Left cardiac atrium (tissue), 4 donors: ENCODE measurements at places on chromosomes 16 and 17.

DNA sequence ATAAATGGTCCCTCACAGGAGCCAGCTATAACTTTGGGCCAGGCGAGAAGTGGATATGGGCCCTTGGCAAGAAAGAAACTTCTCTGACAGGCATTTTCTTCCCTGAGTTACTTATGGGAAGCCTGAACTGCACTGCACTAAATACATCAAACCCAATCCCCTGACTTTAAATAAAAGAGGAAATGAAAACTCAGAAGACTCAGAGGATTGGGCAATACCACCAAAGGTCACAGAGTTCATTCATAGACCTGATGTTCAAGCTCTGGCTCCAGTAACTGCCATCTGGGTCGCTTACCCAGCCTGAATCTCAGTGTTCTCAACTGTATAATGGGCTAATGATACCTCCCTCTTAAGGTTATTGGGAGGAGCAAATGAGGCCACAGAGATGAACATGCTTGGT is 815 bp downstream of the KRT35 start:
- DNase-seq = no peak

DNA sequence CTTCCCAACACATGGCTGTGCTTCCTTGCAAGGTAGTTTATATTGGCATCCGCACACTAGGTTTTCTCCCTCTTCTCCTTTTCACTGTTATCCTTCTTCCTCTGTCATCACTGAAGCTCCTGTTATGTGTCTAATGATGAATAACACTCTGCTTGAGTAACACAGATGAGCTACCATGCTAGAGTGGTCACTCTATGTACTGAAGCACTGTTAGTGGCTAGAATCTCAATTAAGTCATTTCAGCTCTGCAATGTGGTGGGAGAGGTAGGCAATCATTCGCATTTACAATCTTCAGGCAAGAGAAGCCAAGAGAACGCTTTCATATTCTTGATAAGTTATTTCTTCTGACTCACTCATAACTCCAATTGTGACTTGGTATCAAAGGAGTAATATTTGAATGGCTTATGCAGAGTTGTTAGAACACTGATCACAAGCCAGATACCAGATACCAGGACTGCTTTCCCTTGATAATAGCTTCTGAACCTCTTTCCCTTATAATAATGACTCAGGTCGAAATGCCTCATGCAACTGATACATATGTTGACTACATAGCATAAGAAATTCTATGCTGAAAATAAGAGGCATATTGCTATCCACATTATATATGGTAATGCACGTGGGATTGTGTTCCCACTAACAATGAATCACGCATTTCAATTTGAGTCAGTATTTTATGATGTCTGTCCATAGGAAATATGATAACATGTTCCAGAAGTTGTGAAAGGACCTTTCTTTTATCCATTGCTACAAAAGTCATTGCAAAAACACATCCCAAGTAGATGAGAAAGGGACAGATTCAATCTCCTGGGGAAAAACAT is 158.0 kb upstream of the HS3ST3A1 start:
- no peak for DNase-seq

- peak; percentile 22 for DNase-seq
These were observed 4.3 kb upstream of the SETD6 start for GRCh38 chr16:58510776-58511628.

- DNase-seq = no peak
These were observed 23.5 kb downstream of the SPECC1 start for GRCh38 chr17:20032636-20033035.

GRCh38 chr17:17505610-17506171 is 9.5 kb upstream of the RASD1 start:
- DNase-seq = peak; percentile 24

- DNase-seq = no peak
These were observed 4.5 kb upstream of the MNT start for GRCh38 chr17:2405247-2405926.

DNA sequence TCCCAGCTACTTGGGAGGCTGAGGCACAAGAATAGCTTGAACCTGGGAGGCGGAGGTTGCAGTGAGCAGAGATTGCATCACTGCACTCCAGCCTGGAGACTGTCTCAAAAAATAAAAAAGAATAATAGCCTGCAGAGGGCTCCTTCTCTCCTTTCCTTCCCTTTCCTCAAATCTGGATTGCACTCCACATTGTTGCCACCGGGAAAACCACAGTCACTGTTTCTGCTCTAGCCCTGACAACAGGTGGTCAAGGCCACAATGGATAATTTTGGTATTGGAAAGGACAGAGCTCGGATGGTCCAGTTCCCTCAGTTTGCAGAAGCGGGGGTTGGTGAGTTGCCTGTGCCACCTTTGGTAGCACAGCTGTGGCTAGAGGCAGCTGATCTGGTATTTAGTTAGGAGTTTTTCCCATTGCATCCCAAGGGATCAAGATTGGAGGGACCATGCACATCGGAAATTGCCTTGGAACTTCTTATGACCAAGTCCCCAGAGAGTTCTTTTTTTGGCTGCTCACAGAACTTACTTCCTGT is 44.7 kb upstream of the PRSS54 start:
- no peak for DNase-seq

- DNase-seq = no peak
These were observed 7.3 kb downstream of the SPOP start for GRCh38 chr17:49670641-49671040.

GRCh38 chr16:86994651-86995171 is 322.5 kb downstream of the C16orf95 start:
- no peak for DNase-seq

DNA sequence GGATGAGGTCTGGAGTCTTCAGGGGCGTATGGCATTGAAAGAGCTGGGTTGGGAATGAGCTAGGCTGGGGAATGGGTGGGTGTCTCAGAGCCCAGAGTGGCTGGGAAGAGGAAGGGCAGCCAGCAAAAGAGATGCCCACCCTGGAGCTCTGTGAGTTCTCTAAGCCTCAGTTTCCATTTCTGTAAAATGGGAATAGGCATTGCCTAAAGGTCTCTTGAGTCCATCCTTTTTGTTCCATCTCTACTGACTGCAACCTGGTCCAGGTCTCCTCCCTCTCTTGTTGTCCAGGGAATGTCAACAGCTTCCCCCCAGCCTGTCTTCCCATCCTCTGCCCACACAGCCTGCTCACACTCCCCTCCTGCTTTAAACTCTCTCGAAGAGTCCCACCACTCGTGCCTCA is 19.6 kb downstream of the CCDC102A start:
- no peak for DNase-seq

DNA sequence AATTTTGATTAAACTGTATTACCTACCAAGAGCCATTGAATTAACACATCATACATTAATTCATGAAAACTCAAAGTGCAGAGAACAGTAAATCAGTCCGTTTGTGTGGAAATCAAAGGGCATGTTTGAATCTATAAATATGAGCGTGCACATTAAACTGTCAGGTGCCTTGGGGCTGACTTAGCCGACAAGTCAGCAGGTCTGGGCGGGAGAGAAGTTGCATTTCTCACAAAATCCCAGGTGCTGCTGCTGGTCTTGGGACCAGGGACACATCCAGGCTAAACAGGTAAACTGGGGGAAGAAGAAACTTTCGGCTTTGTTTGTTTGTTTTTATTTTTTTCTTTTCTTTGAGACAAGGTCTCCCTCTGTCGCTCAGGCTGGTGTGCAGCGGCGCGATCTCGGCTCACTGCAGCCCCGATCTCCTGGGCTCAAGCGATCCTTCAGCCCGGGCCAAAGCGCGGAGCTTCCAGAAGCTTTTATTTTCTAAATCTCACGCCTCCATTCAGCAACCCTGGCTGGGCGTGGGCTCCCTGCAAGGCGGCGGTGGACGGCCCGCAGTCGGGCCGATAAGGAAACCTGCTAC is 213.9 kb downstream of the MRTFB start:
- DNase-seq = no peak

DNA sequence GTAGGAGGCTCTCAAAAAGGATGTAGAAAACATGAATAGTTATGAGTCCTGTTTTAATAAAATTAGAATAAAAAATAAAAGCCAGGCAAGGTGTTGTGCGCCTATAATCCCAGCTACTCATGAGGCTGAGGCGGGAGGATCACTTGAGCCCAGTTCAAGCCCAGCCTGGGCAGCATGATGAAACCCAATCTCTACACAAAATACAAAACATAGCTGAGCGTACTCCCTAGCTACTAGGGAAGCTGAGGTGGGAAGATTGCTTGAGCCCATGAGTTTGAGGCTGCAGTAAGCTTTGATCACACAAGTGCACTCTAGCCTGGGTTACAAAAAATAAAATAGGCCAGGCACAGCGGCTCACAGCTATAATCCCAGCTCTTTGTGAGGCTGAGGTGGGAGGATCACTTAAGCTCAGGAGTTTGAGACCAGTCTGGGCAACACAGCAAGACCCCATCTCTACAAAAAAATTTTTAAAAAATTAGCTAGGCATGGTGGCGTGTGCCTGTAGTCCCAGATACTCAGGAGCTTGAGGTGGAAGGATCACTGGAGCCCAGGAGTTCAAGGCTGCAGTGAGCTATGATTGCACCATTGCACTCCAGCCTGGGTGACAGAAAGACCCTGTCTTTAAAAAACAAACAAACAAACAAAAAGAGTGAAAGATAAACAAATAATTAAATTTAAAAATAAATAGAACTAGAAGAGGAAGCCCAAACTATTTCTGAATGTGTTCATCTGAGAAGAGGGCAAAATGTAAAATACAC is 17.2 kb upstream of the PRM1 start:
- DNase-seq = no peak

- DNase-seq = no peak
These were observed 381.0 kb upstream of the TNRC6C start for GRCh38 chr17:77577491-77577890.

DNA sequence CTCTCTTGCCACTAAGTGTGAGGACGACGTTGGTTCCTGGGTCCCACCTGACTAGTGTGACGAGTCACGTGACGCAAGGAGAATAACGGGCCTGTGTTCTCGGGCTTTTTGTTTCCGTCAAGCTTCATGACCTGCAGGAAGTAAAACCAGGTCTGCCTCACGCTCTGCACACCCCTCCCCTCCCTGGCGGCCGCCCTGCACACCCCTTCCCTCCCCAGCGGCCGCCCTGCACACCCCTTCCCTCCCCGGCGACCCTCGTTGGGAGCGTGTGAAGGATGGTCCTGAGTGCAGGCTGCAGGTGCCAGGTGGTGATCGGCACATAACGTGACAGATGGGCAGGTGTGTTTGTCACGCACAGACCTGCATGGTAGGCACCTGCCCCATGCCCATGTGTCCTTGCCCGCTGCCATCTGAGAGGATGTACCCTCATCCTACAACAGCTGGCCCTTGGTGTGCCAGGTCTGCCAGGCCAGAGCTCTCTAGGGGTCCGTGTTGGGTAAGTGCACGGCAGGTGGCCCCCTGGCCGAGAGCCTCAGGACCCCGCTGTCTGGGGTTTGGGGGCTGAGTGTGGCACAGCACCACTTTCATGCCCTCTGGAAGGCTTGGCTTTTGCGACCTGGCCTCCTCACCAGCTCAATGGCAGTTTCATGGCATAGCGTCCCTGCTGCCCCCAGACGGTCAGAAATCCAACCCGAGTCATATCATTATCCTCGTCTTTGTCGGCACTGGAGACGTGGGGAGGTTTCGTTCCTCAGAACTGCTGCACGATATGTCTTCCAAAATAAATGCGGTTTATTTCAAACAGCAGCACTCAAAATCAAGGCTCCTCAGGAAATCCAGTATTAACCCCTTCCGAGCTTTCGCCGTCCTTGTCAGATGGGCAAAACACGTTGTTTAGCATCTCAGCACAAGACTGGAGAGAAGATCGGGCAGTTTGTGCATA is 191.8 kb upstream of the CHMP6 start:
- DNase-seq = no peak

DNA sequence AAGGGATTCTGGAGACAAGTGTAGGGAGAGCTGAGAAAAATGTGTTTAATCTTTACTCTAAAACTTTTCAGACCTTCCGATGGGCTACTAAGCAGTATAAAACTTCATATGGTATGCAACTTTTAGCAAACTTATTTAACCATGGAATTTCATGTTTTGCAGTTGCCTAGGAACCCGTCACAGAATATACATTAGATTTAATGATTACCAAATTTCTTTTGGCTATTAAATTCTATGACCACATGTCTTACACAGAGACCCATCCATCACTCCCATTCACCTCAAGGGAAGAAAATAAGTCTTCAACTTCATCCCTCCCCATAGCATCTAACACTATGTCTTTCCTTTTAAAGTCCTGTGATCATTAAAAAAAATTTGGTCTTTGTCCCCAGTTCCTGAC is 54.9 kb downstream of the HS3ST3A1 start:
- DNase-seq = no peak

- no peak for DNase-seq
These were observed 121.3 kb upstream of the CACNG5 start for GRCh38 chr17:66713533-66714042.
